CMK (cell line): ENCODE measurements at places on chromosomes 1 and 21.

DNA sequence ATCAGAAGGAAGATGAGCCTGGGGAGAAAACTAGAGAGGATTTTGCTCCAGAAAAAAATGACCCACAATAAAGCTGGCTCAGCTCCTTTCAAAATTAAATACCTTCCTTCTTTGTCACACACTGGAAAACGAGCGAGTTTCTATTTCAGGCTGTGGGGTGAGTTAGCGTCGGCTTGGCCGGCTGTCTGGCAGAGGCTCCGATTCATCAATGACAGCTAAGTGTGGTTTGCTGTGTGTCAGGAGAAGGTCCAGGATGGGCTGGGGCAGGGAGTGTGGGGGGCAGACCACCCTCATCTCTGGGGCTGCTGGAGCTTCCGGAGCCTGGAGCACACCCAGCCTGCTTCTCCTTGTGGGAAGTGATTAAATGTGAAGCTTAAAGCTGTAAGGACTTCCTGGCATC is 120.2 kb downstream of the ETS2 start:
- DNase-seq = peak; percentile 43

GRCh38 chr1:8746554-8746953 is 70.9 kb downstream of the RERE start:
- DNase-seq = no peak

- no peak for DNase-seq
Measured at GRCh38 chr1:37513795-37514349, 694 bp downstream of the MEAF6 start.

DNA sequence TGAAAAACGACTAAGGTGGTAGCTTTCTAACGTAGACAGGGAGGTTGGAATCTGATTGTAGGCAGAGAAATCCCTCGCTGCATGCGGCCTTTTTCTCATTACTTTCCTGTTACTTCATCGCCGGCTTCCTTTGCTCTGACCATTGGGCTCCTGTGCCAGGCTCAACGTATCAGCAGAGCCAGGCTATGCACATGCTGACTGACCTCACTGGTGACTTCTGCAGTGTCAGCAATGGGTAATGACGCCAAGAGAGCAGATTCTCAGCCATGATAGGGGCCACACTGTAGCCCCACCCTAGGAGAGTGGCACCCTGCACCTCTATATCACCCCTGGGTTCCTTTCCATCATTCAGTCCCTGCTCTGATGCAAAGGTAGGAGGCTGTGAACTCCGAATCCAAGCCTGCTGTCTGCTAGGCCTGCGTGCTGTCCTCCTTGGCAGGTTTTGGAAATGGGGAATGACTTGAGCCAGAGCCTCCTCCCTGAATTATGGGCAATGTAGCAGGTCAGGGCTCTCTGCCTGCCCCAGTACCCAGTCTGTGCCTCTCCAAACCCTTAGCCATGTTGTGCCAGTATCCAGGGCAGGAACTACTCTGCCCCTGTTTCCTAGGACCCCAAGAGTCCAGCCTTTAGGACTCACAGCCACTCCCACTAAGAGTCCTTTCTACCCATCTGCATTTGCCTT is 11.4 kb downstream of the PPFIA4 start:
- no peak for DNase-seq

DNA sequence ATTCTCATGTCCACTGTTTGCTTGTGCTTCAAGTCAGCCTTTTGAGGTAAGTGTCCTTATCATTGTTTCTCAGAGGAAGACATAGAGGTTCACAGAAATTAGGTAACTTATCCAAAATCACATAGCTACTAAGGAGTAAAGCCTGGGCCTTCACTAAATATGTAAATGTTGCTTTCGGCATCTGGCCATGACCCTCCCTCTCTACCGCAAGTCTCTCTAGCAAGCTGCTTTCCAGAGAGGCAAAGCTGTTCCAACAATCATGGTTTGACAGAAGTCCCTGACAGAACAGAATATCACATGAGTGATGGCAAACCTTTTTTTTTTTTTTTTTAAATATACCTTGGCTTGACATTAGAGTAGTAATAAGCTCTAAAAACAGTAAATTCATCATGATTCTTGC is 94.5 kb upstream of the F3 start:
- no peak for DNase-seq

GRCh38 chr1:970242-970972 is 4.1 kb downstream of the PLEKHN1 start:
- no peak for DNase-seq

- DNase-seq = no peak
Measured at GRCh38 chr1:213650603-213651002, 337.2 kb upstream of the PROX1 start.

DNA sequence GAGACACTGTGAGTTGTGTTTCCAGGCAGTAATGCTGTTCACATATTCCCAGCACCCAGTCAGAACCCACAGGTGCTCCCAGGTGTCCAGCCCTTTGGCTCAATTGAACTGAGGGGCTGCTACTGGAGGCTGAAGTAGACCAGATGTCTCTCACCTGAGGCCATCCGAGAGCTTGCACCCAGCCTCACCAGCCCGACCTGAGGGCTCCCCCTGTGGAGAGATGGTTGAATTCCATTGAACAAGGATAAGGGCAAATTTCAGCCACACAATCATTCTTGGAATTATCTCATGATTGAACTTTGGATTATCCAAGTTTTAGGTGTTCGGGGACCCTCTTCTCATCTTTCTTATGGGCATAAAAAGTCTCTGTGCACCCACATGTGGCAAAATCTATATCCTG is 52.1 kb downstream of the OBSCN start:
- no peak for DNase-seq

DNA sequence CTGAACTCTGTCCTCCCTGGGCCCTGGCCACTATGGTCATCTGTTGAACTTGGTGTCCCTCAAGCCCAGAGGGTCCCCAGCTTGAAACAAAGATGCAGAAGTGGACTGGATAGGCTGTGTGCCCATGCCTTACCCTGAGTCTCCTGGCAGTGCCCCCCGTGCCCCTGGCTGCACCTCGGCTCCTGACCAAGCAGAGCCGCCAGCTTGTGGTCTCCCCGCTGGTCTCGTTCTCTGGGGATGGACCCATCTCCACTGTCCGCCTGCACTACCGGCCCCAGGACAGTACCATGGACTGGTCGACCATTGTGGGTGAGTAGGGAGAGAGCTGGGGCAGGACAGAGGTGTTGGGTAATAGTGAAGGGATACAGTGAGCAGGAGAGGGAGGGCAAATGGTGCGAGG is 10.7 kb downstream of the TIE1 start:
- DNase-seq = no peak

DNA sequence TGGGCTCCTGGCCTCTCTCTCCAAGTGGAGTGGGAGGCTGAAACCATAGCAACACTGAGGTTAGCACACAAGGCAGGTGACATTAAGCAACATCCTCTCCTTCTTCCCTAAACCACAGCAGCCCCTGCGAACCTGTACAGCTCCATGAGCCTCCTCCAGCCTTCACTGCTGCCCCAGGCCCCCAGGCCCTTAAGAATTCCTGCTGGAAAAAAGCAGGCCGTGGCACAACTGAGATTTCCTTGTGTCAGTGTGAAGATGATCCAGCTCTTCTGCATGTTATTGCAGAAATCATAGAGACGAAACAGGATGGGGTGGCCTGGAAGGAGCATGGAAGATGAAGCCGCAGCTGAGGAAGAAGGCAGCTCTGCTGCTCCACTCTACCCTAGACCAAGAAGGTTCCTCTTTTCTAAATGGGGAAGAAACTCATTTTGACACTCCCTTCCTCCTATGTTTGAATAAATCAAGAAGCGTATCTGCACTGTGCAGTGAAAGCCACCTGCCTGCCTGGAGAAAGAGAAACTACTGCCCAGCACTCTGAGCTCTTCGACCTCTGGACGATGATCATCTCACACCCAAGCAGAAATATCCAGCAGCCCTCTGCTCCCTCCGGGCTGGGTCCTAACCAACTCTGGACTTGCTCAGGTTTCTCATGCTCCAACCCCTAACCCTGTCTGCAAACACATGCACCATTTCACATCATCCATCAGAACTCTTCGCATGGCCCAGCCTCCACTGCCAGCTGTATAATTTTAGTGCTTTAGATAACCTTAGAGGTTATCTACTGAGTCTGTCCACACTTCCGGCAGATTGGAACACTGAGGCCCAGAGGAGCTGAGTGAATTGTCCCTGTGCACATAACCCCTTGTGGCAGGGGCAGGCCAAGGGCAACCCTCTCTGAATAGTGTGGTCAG is 20.7 kb downstream of the SH3BP5L start:
- DNase-seq = peak; percentile 56

- no peak for DNase-seq
Measured at GRCh38 chr21:29406385-29406784, 107.7 kb downstream of the BACH1 start.

- no peak for DNase-seq
Measured at GRCh38 chr1:220918285-220918951, 39.2 kb downstream of the HLX start.

- DNase-seq = no peak
Measured at GRCh38 chr1:175984813-175985212, 222.3 kb downstream of the COP1 start.

GRCh38 chr1:218942431-218942830 is 231.2 kb upstream of the LYPLAL1 start:
- no peak for DNase-seq

GRCh38 chr21:14737922-14738321 is 191.8 kb upstream of the SAMSN1 start:
- DNase-seq = peak; percentile 75

GRCh38 chr1:7893529-7894180 is 40.8 kb upstream of the UTS2 start:
- DNase-seq = no peak

GRCh38 chr1:216604771-216605170 is 118.5 kb downstream of the ESRRG start:
- DNase-seq = no peak

DNA sequence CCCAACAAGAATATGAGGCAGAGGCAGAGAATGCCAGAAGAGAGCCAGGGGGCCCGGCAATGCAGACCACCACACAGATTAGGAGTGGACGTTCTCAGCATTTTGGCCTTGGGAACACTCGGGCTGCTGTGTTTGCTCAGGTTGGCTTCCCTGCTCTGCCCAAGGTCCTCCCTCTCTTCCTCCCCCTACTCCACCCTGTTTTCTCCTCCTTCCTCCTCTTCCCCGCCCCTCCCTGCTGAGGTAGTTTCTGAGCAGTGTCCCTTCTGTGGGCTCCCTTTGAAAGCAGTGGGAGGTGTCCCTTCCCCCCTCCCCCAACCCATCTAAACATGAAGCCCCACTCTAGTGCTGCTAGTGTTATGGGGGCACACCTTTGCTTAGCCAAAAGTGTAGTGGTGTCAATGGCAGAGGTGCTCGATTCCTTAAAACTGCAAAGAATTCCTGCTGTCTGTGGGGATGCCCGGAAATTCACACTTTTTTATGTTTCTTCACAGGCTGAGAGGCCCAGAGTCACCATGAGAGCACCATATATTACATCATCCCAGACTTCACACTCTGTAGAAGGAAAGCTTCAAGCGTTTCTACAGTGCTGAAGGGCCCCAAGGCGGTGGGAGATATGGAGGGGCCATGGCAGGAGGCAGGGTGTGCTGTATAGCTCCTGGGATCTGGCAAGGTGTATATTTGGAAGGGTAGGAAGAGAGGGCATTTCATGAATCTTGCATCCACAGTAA is at the start of gene HHIPL2:
HHIPL2 (minus strand) TSS at position 161 of the 728 bp plus-strand sequence; CDS start at position 101, 60 bp downstream.
- no peak for DNase-seq

DNA sequence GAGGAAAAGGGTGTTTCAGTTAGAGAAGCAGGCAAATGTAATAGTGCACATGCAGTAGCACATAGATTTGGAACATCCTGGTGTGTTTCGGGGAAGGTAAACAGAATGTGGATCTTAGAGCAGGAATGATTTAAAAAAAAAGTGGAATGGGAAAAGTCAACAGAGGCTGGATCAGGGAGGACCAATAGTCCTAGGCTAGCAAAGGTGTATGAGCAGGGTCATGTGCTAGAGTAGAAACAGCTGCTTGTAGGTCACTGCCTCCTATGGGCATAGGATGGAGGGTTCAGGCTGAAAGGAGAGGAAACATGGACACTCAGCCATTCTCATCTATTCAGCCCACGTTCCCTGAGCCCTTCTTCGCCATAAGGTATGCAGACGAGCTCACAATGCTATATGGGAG is 3.7 kb upstream of the KPNA6 start:
- DNase-seq = no peak

DNA sequence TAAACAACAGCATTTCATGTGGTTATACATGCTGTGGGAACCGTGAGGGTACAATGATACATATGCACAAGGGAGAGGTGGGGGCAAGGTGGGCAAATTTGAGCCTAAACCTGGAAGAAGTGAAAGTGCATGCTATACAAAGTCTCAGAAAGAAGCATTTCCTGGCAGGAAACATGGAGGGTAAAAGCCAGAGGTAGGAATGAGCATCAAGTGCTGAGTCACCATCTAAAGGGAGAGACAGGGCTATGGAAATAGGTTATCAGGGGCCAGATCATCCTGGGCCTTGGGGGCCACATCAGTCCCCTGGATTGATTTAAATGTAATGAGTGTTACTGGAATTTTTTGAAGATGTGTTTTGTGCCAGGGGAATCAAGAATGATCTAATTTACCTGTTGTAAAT is 60.1 kb upstream of the DAB1 start:
- DNase-seq = no peak

- DNase-seq = no peak
Measured at GRCh38 chr1:42971841-42972291, 13.2 kb upstream of the SLC2A1 start.

DNA sequence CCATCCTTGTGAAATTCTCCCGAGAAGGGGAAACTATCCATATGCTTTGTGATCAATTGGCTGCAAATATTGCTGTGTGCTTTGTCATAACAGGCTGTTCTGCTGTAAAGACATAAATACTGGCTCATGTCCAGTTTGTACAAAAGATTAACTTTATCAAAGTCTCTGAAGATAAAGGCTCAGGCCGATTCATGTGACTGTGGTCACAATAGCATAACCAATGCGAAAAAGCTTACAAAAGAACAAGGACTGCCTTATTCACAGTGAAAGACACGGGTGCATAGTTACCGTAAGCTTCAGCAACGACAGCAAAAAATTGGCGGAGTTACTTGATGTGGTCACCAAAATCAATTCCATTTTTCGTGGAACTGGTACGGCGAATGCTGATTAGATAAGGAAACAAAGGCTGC is 173.6 kb upstream of the CHRM3 start:
- no peak for DNase-seq

- DNase-seq = no peak
Measured at GRCh38 chr21:46336603-46337002, 12.6 kb downstream of the PCNT start.

DNA sequence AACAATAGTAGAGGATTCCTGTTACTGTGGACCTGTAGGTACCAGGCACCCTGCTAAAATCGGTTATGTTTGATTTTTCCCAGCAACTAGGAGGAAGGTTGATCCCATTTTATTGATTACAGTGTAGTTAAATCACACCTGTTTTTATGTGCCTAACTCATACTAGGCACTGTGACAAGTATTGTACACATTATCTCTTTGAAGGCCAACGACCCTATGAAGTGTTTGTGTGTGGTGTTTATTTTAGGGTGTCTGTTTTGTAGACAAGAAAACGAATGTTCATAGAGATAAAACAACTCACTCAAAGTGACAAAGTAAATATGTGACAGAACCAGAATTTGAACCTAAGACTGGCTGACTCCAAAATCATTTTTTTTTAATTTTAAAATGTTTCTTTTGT is 49.5 kb downstream of the FGGY start:
- DNase-seq = no peak
